Stimulated activated CD4-positive, alpha-beta T cell treated with anti-CD3 and anti-CD28 coated beads, Interleukin-12 subunit alpha, Interleukin-12 subunit beta, amount 100 ng/mL, for 24 hours (primary cell): ENCODE measurements at places on chromosomes 2 and 18.

- DNase-seq = no peak
Measured at GRCh38 chr2:55224761-55225261, 7.3 kb downstream of the CLHC1 start.

DNA sequence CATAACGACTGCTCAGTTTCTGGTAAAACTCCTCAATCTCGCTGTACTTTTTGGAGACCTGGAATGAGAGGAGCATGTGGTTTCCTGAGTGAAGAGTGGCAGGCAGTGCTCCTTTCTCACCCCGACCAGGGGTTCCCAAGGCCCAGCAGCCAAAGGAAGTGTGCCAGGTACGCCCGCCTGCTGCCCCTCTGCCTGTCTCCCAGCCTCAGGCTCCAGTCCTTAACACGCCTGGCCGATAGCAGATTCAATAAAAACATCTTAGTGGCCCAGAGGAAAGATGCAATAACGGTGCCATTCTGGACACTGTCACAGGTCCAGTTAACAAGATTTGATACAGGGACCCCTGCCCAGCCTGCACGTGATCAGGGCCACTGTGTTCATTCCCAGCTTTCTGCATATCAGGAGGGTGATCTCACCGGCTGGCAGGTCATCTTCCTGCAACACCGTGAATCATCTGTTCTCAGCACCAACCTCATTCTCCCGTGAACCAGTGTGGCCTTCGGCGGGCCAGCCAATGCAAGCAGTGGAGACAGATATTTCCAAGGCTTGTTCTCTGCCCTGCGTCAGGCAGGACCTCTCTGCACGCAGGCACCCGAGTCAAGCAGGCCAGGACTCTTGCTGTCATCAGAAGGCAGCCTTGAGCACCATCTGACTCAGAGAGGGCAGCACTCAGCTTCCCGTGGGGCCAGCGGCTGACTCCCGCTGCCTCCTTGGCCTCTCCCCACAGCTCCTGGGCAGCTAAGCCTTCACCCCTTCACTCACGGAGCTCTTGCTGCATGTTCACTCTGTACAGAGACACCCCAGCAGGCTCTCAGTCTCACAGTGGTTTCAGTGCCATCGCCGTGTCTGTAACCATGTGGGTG lies 9.5 kb downstream of the HS1BP3 start:
- no peak for DNase-seq

GRCh38 chr2:158953454-158953853 lies 15.0 kb upstream of the TANC1 start:
- DNase-seq = no peak

- DNase-seq = no peak
Measured at GRCh38 chr2:174797781-174798276, 33.6 kb upstream of the CHRNA1 start.

DNA sequence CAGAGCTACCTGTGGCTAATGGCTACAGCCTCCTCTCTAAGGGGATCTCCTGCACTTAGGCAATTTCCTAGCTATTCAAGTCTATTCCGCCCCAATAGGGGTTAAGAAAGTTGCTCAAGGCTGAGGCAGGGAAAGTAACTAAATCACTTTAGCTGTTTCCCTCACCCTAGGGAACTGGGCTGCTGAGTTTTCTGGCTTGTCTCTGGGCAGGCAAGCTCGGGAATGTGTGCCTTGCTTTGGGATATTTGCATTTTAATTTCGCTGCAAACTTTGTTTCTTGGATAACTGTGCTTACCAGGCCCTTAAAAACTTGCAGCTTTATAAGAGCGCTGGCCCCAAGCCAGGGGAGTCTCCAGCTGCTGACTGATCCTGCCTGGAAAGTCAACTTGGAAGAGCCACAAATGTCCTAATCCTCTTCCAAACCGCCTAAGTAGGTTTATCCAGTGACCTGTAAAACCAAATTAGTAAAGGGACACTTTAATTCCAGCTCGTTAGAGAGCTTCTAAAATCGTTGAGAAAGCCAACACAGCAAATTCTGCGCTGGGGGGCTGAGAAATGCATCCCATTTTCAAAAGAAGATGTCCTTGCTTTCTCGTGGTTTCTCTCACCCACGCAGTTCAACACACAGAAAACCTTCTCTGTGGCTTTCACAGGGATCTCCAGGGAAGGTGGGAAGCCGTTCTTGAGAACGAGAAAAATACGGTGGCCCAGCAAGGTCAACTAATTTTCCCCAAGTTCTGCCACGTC lies 59.5 kb upstream of the SP3 start:
- no peak for DNase-seq

- DNase-seq = no peak
Measured at GRCh38 chr18:31447530-31448191, at the start of gene DSG3. Gene DSG3, plus strand, starts transcription at chr18:31447741. Its CDS starts 137 bp downstream, at chr18:31447878.

DNA sequence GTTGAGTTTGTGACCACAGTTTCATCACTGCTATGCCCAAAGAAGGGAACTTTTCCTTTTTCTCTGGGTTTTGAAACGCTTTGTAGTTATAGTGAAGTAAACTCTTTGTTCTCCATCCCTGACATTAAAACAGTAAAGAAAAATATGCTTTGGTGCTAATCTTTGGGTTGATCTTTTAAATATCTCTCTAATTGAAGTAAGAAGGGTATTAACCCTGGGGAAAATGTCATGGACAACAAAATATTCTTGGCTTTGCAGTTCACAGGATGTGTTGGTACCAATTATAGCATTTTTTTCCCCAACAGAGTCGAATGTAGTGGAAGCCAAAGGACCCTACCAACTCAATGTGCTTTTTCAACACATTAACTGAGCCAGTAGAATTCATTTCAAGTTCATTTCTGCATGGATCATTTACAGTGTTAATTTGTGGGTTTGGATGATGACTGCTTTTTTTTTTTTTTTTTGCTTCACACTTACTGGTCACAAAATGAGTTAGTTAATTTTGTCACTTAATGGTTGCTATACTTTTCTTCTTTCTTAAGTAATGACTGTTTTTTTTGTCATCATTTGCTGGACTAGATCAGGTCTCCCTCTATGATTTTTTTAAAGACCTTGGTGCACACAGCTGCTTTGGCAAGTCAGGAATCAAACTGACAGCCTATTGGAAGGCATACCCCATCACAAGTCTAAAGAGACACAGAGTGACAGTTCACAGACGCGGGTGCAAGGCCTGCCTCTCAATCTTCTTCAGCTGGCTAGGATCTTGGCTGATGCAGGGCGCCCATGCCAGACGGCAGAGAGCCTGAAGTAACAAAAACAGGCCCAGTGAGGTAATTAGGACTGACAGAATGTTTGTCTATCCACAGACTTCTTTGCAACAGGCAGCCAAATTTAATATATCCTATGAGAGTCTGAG lies 98.8 kb upstream of the MMADHC start:
- no peak for DNase-seq

DNA sequence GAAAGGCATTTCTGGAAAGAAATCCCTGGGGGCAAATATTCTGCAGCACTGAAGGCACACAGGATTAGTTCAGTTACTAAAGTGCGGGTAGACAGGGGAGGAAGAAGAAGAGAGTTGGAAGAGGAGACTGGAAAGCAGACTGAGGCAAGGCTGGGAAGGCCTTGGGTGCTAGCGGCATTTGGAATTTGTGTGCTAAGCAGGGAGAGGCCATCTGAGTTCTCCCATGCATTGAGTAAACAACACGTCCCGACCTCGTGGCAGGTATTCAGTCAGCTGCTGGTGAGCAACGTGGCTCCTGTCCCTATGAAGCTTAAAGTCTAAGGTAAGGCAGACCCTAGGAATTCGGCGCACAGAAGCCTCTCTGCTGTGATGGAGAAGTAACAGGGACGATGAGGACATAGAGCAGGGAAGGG lies 30.7 kb downstream of the ATP8B1 start:
- no peak for DNase-seq

DNA sequence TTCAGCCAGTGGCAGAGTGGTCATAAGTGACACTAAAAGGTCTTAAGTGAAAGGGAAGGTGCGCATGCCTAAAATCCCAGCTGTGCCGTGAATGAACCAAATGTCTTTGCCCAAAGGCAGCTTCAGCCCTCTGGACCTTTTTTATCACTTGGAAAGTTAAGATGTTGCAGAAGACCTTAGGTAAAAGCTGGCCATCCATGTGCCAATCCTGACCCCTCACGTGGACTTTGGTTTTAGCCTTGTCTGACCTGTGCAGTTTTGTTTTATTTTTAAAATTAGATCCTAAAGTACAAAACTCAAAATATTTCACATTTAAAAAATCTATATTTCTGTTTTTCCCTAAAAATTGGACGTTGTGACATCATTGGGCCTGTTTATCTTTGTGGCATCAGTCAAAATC lies 429.5 kb downstream of the STK39 start:
- no peak for DNase-seq

- DNase-seq = no peak
Measured at GRCh38 chr18:60980422-60981005, 352.7 kb upstream of the CDH20 start.

DNA sequence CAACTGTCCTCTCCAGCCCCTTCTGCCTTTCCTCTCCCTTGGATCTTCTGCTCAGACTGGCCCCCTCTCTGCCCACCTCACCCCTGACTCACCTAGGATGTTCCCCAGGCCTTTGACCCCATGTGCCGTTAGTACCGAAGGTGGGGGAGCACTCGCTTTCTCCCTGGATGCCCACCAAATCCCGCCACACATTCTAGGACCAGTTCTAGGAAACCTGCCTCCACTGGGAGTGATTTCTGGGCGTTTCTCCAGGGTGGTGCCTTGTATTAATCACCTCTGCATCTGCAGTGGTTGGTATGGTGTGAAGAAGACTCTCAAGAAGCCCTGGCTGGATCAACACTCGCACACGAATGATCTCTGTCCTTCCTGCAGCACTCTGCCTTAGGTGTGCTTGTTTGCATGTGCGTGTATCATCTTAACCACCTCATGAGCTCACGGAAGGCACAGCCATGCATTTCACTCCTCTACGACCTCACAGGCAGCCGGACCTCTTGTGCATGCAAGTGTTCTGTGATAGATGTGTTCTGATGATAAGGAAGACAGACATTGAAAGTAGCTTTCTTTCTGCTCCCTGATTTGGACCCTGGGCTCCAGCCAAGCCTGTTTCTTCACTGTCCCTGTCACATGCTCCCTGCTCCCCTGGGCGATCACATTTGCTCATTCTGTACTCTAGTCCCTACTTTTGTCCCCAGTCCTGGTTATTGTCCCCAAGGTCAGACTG lies 69.4 kb downstream of the LIPG start:
- DNase-seq = no peak

GRCh38 chr2:51344886-51345285 lies 313.0 kb upstream of the NRXN1 start:
- no peak for DNase-seq

- DNase-seq = no peak
Measured at GRCh38 chr2:43193652-43194120, 32.7 kb downstream of the ZFP36L2 start.

GRCh38 chr18:24543795-24544498 lies 83.5 kb downstream of the HRH4 start:
- no peak for DNase-seq

- peak; percentile 29 for DNase-seq
Measured at GRCh38 chr18:49021433-49022129, 70.8 kb upstream of the SMAD7 start.

DNA sequence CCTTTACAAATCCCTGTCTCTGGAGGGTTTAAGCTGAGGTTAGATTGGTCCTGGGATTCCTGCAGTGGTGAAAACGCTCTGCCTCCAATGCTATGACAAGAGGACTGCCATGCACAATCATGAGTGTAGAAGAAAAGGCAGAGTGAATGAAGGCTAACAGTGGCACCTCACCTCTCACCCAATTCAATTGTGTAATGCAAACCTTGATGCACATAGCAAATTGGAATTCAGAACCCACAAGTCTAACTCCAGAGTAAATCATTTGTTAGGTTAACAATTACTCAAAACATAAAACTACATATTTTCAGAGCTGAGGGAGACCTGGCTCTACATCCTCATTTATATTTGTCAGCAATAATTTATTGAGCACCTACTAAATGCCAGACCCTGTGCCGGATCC lies 1.8 kb downstream of the TGFBRAP1 start:
- no peak for DNase-seq

DNA sequence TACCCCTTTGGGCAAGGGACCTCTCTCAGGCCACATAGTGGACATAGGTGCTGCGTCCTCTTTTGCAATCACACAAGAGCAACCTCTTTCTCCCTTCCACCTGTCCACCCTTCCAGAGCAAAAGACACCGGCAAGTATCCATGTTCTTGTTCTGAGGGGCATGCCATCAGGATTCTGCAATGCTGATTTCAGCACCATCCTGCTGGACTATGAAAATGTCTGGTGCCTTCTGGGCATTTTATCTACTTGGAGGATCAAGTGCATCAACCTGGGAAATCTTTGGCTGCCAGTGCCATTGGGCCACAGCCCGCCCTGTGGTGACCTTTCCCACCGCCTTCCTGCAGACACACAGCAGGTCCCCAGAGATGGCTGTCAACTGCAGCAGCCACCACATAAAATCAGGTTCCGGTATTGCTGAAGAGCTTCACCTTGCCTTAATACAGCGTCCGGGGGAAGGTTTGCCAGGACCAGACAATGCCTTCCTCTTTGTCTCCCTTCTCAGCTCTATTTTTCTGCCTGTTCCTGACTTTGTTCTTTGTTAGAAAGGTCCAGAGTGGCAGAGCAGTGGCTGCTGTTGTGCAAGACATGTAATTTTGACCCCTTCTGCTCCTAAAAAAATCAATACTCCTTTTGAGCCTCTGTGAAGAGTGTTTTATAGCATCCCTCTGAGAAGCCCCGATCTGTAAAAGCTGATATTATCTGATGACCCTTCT lies 18.5 kb upstream of the BOD1L2 start:
- no peak for DNase-seq

DNA sequence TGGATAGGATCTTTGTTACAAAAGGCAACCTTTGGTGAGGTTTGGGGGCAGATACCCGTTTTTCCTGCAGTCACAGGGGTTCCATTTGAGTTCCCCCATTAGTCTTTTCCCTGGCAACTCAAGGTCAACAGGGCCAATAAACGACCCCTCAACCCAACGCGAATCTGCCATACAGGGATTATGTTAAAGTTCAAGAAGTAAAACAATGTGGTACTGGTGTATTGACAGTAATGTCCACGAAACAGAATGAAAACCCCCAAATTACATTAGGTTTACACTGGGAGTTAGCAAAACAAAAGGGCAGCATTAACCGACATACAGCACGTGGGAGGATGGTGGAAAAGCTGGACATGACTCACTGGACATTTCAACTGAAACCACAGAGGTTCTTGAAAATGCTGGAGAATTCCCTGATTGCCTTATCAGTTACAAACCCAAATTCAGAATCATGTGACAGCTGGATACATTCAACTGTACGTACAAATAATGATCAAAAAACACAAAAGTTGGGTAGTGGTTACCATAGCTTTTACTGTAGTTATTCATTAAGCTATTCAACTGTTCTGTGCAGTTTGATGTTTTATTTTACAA lies 4.9 kb upstream of the IMP4 start:
- DNase-seq = no peak

- no peak for DNase-seq
Measured at GRCh38 chr2:185137700-185138099, 539.4 kb downstream of the ZNF804A start.

- DNase-seq = no peak
Measured at GRCh38 chr2:26885651-26886329, 37.9 kb downstream of the DPYSL5 start.

GRCh38 chr18:58493516-58494253 lies 135.2 kb downstream of the ALPK2 start:
- DNase-seq = peak; percentile 45

GRCh38 chr18:179499-179898 lies 21.1 kb downstream of the USP14 start:
- no peak for DNase-seq
